ENCODE measurements at places on chromosomes 4 and X.

DNA sequence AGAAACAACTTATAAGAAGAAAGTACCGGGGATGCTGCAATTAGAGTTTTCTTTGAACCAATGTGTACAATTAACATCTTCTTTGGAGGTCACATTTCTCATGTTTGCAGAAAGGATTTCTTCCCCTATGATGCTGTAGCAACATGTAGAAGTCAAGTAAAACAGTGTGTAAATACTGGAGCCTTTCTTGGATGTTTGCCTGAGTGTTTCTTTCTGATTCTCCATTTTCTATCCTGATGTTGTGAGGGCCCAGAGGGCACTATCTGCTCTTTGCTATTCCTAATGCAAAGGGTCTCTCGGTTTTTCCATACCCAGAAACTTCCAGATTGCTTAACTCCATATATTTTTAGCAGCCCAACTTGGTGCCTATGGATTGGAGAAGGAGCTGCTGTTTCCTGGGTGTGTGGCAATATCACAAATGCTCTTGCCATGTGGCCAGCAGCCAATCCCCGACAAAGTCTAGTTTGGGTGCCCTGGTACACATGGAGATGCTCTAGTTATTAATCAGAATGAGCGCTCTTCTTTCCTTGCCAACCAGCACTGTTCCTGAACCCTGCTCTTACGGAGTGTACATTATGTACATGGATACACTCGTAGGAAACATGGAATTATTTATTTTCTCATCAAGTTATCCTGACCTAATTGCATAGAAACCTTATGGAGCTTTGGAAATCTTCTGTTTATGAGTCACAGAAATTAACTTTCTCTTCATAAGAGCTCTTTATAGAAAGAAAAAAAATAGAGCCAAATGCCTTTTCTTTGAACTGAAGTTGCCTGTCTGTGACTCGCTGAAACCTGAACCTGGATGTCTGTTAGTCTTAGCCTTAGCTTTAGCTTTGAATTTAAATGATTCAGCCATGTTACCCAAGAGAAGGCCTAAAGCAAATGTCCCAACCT, 67.0 kb upstream of the GPC4 start:
- peak; percentile 51 for DNase-seq

DNA sequence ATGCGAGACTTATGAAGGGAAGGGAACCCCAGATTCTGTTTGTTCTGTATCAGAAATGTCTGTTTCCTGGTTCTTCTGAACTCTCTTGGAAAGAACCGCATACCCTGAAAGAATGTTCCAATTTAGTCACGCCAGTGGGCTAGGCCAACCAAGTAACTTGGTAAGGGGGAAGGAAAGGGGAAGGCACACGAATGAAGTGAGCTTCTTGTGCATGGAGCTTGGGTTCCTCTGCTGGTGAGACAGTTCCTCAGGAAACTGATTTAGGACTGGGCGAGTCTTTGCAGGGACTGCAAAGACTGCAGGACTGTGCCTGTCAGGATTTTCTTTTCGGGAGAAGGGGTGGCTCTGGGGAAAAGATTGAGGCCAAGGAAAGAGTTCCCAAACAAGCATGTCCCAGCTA, 35.6 kb downstream of the FRMPD3 start:
- peak; percentile 5 for DNase-seq

DNA sequence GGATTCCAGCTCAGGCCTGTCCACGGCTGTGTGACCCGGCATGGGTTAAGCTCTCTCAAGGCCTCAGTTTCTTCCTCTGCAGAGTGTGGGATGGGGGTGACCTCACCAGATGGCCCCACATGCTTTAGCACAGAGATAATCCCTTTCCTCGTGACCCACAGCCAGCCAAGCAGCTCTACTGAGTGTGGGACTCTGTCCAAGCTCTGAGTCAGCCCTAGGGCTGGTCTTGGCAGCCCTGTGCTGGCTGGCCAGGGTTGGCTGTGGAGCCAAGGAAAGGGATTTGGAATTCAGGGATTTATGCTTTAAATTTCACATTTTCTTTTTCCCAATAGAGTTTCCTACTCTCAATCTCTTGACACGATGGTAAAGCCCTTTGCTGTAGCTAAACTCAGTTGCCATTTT, 19.7 kb upstream of the SPON2 start:
- DNase-seq: peak; percentile 96

DNA sequence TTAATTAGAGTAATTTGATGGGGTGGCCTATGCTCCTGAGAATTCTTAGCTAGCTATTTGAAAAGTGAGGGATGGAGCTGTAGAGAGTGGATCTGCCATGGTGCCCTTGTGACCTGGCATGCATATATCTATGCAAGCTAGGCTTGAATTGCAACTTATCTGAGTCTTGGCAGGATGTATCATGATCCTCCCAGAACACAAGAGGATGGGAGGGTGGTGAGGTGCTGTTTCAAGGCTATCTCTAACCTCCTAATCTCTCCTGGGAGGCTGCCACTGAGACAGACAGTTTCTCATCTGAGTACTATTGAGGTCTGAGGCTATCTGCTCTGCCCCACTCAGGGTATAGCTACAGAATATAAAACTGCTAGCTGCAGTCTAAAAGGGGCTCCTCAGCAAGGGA, 56.6 kb downstream of the BRCC3 start:
- DNase-seq: no peak

DNA sequence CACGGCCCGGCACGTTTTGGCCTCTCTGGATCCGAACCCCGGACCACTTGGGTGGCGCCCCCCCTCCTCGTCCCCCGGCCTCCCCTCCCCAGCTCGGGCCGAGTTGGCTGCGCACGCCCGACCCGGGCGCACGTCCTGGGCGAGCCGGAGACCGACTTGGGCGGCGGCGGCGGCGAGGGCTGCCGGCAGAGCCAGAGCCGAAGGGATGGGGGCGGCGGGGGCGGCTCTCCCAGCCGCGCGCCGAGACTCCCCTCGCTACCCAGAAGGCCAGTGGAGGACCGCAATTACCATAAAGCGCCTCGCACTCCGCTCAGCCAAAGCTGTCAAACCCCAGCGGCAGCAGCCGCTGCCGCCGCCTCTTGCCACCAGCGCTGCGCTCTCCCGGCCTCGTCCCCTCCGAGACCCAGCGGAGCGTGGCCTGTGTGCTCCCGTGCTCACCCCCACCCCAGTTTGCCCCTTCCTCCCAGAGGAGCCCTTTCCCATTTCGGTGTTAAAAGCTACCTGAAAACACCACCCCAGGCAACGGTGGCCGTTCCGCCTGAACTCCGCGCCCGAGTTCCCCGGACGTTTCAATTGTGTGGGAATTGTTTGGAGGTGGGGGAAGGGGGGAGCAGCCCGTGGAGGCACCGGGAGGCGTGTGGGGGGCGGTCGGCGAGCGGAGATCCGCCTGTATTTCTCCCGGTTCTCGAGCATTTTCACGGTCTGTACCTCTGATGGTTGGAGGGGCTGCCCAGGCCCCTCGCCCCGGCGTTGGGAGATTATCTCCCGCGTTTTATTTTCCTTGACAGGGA, 701 bp upstream of the BCOR start:
- DNase-seq: peak; percentile 61

DNA sequence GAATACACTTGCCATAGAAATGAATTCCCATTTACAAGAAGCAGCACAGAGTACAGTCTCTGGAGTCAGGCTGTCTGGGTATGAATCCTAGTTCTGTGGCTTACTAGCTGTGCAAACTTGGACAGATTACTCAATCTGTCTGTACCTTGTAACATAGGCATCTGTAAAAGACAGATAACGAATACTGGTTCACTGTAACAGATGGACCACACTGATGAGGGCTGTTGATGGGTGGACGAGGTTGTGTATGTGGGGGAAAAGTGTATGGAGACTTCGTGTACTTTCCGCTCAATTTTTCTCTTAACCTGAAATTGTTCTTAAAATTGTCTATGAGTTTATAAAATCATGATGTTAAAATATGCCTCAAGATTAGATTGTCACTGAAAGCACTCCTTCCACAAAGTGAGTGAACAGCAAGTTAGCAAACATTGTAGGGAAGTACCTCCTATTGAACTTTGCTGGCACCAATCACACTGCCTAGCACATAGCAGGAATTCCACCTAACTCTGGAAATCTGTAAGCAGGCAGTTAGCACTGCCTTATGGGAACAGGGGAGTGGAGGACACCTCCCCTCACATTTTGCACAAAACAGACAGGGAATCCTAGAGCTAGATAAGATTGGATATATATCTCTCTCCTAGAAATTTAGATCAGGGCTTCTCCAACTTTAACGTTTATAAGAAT, 6.5 kb upstream of the EXOSC9 start:
- no peak for DNase-seq

DNA sequence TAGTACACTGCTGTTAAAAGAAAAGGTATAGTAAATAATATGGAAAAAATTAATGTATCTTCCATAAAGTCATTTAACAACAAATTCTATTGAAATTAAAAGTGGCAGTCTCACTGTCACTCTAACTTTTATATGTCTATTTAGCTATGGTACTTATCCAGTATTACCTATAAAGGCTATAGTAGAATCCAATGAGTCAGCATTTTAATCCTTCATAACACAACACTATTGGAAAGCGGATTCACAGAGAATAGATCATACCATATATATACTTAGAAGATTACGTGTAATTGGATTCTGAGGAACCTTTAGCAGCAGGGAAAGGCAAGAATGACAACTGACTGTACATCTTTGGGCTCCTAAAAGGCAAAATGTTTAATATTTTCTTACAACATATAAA, 1942.6 kb downstream of the PCDH7 start:
- no peak for DNase-seq

- DNase-seq: no peak
Observed at GRCh38 chr4:168852387-168852786, 157.7 kb downstream of the CBR4 start.

DNA sequence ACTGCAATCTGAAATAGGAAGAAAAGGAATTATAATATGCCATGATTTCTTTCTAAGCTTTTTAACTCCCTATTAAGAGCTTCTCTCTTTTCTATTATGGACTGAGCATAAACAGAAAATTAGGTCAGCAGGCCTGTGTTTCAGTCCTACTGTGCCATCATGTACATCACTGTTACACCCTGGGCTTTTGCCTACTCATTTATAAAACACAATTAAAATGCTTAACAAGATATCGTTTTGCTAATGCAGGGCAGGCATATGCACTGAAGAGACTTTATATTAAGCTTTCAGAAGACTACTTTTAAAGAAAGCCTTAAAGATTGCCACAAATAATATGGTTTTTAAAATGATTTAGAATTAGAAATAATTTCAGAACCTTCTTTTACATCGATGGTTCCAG, 828 bp upstream of the BBS12 start:
- no peak for DNase-seq

GRCh38 chrX:139508099-139508498, 22.4 kb upstream of the F9 start:
- DNase-seq: no peak

DNA sequence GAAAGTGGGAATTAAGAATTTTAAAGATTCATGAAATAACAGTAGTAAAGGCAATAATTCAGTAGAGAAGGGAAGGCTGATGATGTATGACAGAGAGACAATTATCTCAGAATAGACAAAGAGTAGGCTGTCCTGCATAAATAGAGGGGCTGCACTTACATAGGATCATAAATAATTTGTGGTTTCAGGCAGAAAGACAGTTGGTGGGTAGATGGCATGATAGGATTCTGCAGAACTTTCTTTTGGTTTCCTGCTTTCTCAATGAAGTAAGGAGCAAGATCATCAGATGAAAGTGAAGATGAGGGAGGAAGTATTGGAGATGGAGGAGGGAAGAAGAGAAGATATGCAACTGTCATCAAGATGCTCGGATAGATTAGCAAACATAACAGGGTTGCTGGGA, 604.9 kb upstream of the ZFP42 start:
- DNase-seq: no peak

GRCh38 chr4:89336818-89337420, 29.3 kb upstream of the GPRIN3 start:
- no peak for DNase-seq

- DNase-seq: peak; percentile 67
Observed at GRCh38 chr4:76430519-76431388, 4.3 kb upstream of the SHROOM3 start.

DNA sequence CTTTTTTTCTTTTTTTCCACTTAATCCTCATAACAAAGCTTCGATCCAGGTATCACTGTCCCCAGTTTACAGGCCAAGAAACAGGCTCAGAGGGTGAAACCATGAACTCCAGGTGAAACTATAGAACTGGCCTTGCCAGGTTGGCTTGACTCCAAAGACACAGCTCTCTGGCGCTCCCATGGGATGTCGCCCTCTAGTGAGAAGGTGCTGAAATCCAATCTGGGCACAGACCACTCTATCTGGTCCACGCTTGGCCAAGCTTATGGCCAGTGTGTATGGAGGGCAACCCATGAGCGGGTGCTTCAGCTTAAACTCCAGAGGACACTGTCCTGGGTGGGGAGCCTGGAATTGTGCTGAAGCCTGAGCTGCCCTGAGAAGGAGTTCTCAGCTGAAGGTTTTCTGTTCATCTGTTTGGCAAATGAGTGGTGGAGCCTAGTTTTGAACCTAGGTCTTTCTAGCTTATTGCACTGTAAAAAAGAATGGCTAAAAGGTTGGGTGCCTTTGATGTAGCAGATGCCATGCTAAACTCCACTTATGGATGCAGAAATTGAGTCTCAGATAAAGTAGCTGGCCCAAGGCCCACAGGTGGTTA, 70.5 kb downstream of the SEL1L3 start:
- no peak for DNase-seq

- DNase-seq: no peak
Observed at GRCh38 chr4:60450054-60450453, 750.1 kb upstream of the ADGRL3 start.

DNA sequence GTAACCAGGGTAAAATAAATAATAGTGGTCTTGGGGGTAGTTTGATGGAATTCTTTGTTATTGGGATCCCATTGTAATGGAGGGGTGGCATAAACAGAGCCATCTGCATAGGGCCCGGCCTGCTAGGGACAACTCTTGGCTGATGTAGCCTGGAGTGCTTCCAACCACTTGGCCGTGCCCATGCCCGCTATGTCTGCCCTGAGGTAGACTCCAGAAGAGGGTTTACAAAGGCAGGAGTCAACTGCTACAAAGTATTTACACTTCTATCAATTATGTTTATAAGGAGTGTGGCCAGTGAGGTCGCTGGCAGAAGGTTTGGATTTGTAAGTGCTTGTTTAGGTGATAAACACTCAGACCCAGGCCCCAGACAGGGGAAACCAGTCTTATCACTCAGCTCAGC, 8.1 kb downstream of the RASL11B start:
- DNase-seq: no peak

DNA sequence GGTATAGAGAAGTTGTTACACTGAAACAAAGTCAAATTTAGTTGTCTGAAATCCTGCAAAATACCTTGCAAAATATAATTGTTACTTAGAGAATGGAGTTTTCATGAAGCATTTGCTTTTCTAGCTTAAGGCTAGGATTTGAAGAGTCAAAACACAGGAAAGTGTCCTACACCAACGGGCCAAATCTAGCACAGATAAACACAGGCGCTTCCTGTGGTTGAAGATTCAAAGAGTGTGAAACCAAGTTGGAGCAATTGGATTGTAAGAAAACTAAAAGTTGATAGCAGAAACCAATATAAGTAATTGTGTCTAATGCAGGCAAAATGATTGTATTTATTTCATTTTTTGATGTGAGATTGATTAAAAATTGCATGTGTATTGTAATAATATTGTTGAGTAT, 2002.5 kb upstream of the TENM3 start:
- DNase-seq: no peak
